ENCODE measurements at places on chromosomes 4 and X.

- no peak for DNase-seq
Observed at GRCh38 chrX:9522378-9523155, 57.7 kb downstream of the TBL1X start.

GRCh38 chr4:83121246-83121645 lies 6.7 kb upstream of the PLAC8 start:
- DNase-seq, result no peak

- no peak for DNase-seq
Observed at GRCh38 chr4:82217986-82218715, 155.6 kb downstream of the HNRNPD start.

DNA sequence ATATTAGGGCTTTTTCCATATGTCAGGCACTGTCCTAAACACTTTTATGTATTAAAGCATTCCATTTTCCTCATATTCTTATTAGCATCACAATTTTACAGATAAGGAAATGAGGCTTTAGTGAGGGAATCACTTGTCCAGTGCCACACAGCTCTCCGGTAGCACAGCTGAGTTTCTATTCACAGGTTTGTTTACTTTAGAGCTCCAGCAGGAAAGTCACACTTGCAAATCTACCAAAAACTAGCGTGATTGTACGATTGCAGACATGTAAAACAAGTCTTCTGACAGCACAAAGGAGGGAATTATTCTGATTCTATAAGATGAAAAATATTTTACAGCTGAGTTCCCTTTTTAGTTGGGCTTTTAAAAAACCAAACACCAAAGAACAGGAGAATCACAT lies 472.1 kb downstream of the TMA16 start:
- DNase-seq, result no peak

- no peak for DNase-seq
Observed at GRCh38 chr4:186622788-186623464, 67.6 kb upstream of the MTNR1A start.

DNA sequence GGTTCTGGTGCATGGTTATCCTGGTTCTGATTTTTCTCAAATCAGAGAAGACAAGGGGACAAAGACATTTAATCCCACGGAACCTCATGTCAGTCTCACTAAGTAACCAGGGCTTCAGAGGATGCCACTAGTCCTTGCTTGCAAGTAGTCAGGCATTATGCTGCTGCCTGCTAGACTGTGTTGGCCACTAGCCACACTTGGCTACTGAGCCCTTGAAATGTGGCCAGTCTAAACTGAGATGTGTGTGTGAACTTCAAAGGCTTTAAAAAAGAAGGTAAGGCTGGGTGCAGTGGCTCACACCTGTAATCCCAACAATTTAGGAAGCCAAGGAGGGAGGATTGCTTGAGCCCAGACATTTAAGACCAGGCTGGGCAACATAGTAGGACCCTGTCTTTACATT lies 48.6 kb upstream of the IGFBP7 start:
- DNase-seq, result no peak

DNA sequence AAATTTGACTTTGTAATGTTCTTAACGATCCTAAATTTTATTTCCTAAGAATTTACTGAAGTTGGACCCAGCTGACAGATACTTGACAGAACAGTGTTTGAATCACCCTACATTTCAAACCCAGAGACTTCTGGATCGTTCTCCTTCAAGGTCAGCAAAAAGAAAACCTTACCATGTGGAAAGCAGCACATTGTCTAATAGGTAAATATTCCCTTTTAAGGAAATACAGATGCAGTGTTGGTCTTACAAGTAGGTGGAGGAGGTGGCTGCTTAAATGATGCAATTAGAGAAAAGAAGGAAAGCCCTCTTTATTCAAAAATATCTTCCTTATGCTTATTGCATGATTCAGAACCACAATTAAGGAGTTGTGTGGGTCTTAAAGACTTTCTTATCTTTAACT lies 73.5 kb downstream of the RS1 start:
- no peak for DNase-seq

- no peak for DNase-seq
Observed at GRCh38 chrX:47179928-47180255, 13.7 kb upstream of the UBA1 start.

- DNase-seq, result no peak
Observed at GRCh38 chrX:117707948-117708743, 408.5 kb downstream of the KLHL13 start.

DNA sequence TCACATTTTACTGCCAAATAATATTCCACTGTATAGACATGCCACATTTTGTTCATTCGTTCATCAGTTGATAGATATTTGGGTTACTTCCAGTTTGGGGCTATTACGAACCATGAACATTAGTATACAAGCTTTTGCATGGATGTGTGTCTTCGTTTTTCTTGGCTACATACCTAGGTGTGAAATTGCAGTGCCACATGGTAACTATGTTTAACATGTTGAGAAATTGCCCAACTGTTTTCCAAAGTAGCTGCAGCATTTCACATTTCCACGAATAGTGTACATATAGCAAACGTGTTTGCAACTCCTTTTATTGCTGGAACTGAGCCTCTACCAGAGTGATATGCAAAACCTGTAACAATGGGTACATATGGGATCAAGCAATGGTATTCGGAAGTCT lies 221.5 kb downstream of the VEGFC start:
- DNase-seq, result no peak

DNA sequence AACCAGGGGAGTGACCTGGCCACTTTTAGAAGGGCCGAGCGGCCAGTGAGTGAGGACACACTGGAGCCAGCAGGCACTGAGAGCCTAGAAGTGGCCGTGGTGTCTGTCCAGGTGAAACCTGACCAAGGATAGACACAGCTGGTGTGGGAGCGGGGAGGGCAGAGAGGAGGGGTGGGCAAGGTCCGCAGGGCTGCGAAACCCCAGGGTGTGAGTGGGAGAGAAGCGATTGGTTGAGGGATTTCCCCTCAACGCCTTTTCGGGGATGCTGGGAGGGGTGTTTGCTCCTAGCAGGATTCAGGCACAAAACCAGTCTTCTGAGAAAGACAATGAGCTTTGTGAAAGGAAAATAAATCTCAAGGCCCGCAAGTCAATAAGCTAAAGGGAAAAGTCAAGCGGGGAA lies 33.2 kb upstream of the ARSD start:
- no peak for DNase-seq

DNA sequence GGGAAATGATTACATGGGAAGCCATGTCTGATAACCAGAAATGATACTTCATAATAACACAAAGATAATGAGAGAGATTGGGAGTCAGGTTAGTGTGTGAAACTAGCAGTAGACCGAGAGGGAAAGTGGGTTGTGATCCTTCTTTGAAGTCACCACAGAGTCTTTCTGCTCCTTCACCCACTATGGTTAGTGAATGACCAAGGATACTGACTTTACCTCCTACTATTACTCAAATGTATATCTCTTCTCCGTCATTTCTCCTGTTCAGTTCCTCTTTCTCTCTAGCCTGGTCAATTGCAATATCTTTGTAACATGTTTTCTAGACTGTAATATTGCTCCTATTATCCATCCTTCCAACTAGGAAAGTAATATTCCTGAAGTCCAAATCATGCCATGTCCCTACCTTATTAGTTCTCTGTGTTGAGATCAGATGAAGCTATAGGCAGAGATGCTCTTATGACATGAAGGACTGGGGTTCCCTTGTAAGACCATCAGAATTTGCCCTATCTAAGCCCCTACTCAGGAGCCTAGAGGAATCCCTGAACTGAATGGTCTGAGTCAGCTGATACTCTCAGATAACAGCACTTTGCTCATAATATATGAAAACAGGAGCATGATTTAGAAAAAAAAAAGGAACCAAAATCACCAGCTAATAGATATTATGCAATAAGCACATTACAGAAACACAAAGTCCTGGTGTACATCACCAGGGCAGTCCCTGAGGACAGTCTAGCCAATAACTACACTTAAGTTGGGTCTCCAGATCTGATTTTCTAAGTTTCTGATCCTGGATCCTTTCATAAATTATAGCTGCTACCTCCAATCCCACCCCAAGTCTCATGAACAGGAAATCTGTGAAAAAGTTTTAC lies 81.2 kb downstream of the SHROOM3 start:
- DNase-seq, result no peak

DNA sequence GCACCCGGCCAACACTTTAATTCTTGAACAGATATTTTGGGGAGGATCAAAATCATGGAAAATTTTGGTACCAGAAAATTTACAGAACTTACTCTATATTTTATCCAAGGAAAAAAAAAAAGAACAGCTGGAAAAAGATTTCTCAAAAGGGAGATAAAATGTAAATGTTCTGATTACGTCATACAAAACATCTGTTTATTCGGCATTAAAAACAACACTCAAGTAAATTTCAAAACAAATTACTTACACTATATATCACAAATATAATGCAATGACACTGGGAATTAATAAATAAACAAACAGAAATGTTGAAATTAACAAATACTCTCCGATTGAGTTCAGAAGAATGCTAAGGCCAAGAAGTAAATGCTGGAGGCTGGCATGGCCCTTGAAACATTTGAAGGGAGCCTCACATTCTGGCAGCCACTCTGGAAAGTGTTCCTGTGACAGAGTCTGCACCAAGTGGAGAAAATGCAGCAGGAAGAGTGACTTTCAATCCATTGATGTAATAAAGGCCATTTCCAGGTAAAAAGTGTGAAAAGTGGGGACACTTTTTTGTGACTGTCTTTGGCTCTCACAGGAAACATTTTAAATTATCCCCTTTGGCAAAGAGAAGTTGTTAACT lies 486.0 kb upstream of the CTSO start:
- DNase-seq, result no peak

DNA sequence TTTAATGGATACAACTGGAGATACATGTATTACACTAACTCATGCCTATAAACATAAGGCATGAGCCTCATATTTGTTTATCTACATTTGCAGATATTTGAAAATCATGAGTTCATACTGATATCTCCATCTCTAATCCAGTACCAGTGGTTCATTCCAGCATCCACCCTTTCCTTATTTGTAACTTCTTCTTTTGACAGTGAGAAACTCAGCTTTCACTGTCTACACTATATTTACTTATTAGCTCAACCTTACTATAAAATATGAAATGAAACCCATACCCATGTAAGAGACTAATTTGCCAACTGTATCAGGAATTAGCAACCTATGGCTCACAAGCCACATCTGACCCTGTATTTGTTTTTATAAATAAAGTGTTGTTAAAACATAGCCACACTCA lies 161.9 kb upstream of the GPRIN3 start:
- no peak for DNase-seq

GRCh38 chr4:184958127-184958922 lies 60.0 kb upstream of the HELT start:
- DNase-seq, result peak; percentile 2

DNA sequence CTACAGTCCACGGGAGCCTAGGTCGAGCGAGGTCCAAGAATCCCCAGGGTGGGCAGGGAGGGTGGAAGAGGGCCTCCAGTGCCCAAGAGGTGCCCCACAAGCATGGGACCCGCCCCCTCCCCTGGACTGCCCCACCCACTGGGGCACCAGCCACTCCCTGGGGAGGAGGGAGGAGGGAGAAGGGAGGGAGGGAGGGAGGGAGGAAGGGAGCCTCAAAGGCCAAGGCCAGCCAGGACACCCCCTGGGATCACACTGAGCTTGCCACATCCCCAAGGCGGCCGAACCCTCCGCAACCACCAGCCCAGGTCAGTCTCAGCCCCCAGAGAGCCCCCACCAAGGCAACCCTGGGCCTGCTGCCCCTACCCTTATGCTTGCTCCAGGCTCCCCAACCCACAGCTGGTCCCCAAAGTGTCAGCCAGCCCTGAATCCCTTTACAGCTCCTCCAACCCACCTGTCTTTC lies at the start of gene GATA1:
Gene GATA1 (plus strand): TSS at position 250 of the 460 bp plus-strand sequence. CDS start 4,520 bp downstream, outside the sequence.
- no peak for DNase-seq
